NCI-H1105 treated with DMSO at 0.1 percent for 48 hours (cell line): ENCODE measurements at places on chromosomes 12 and 14.

GRCh38 chr12:131007031-131007739, 53.5 kb downstream of the ADGRD1 start:
- DNase-seq: no peak

DNA sequence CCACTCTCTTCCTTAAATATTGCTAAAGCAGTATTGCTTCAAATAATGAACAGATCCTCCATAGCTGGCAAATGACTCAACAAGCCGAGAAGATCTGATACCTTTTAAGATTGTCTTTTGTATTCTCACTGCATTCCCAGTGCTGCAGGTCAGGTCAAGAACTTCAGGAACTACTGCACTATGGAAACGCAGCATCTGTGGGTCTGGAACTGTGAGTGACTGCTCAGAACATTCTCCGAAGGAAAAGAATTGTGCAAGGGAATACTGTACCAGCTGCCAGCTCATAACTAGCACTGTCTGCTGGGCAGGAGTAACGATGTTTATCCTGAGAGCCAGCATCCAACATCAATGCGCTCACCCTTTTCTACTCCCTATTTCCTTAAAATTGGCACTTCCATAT, 348.0 kb upstream of the SOX5 start:
- no peak for DNase-seq

DNA sequence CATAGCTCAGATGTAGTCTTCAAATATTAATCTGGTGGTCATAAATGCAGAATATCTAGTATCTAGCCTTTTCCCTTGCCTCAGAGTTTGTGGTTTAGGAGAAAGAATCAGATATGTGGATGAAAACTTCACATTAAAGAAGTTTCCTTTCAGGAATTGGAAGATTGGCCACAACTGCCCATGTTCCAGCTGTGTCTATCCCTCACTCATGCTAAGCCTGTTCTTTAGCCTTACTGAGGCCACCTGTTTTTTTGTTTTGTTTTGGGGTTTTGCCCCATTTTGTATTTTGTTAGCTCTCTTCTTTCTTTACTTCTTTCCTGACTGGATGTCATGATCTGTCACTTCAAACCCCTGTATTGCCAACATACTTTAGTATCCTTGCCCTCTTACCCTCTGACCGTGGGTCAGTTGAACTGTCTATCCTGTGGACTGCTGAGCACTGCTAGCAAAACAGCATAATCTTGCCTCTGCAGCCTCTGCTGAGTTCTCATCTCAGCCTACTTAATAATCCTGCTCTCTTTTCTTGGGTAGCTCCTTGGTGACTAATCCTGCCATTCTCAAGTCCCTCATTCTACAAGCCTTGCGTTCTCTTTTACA, 22.0 kb upstream of the CCT2 start:
- no peak for DNase-seq

DNA sequence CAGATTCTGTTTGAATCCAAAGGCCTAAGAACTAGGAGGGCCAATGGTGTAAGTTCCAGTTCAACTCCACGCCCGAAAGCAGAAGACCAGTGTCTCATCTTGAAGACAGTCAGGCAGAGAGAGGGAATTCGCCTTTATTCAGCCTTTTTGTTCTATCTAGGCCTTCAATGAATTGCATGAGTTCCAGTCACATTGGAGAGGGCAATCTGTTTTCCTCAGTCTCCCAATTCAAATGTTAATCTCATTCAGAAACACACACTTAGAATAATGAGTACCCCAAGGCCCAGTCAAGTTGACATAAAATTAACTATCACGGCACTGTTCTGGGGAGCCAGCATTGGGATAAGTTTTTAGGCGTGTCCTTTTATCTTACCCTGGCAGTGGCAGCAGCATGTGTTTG, 65.8 kb downstream of the C14orf39 start:
- DNase-seq: no peak

DNA sequence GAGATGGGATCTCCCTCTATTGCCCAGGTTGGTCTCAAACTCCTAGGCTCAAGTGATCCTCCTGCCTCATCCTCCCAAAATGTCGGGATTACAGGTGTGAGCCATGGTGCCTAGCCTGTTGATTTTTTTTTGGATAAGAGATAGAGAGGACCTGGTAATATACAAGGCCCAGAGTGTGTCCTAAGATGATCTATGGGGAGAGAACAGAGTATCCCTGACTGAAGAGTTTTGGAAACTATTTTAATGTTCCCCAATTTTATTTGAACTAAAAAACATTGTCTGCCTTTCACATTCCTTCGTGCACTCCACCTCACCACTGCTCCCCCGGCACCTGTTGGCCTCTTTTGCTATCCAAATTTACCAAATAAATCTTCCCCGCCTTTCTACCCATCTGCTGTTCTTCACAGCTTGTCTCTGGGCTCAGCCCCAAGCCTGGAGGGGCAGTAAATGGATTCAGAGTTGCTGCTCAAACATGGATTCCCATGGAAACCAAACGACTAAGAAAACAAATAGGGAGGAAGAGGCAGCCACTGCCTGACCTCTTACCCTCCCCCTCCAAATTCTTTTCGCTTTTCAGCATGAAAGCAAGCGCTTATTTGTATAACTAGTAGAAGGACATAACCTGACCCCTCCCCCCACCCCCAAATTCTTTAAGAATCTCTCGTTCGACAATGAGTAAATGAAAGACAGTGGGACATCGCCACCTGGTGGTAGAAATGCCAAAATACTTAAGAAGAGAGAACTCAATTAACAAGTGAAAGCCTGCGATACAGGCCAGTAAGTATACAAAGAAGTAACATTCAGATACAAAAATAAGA, 22.6 kb downstream of the OR10G3 start:
- DNase-seq: peak; percentile 94
